Endothelial cell (in vitro differentiated cells): ENCODE measurements at places on chromosomes 7 and 10.

DNA sequence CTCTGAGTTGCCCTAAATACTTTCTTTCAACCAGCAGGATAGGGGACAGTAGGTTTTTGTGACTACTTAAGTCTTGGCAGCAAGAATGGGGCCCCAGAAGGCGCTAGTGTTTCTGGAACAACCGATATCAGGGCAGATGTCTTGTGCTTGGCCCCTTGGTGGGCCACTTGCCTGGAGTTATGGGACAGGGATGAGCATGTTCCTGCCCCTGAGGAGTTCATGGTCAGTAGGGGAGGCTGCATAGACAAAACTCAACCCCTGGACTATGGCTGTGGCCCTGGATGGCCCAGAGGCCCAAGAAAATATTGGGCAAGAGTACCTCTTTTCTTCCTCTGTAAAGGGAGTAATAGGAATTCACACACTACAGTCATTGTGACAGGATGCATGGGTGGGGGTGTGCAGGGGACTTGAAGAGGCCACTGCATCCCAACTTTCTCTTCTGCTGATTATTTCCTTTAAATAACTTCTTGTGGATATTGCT, 57.7 kb upstream of the IGFBP3 start:
- peaks cover 2% of the 10 kb centered on the region for H3K27me3 ChIP-seq
- peak overlapping the region; percentile 43 for H3K27ac ChIP-seq
- no peak overlapping the region for H3K4me3 ChIP-seq
- DNase-seq = no peak

DNA sequence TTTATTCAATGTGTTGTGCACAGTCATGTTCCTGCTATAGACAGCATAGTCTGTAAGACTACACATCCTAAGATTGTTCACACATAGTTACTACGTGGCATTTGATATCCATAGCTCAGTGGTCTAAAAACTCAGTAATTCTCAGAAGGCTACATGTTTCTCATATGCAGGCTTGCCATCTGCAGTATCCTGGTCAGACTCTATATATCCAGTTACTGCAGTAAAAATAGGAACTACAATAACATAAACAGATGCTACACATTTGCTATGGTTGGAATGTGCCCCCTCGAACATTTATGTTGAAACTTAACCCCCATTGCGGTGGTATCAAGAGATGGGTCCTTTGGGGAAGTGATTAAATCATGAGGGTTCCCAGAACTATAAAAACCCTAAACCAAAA, 1377.8 kb upstream of the LRRTM3 start:
- DNase-seq = no peak
- H3K4me3 ChIP-seq = no peak overlapping the region
- H3K36me3 ChIP-seq = no peaks in the 10 kb centered on the region
- peaks cover 1% of the 10 kb centered on the region for H3K27me3 ChIP-seq

DNA sequence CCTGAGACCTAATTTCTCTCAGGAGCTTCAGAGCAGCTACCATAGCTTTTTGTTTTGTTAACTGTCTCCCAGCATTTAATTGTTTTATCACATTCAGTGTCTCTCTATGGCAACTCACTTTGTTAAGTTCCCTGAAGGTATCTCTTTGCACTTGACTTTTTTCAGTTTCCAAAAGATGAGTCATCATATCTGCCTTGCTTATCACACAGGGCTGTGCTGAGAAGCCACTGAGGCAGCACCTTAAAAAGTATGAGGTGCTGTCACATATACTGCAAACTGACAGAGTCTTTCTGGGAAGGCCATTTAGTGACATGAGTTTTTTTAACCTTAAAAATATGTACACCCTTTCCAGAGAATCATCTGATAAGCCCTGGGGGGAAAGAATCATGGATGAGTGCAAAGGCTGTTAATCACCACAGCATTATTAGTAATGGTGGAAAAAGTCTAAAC, 56.8 kb downstream of the PPP1R3C start:
- H3K27me3 ChIP-seq = peaks cover 1% of the 10 kb centered on the region
- no peak overlapping the region for H3K4me3 ChIP-seq
- no peak for DNase-seq
- H3K27ac ChIP-seq = no peak overlapping the region

GRCh38 chr10:58348571-58349033, 13.8 kb downstream of the UBE2D1 start:
- peaks cover 8% of the 10 kb centered on the region for H3K4me1 ChIP-seq
- DNase-seq = no peak
- no peak overlapping the region for H3K4me3 ChIP-seq
- no peaks in the 10 kb centered on the region for H3K36me3 ChIP-seq
- H3K27ac ChIP-seq = peak overlapping the region; percentile 16
- peaks cover 2% of the 10 kb centered on the region for H3K27me3 ChIP-seq

DNA sequence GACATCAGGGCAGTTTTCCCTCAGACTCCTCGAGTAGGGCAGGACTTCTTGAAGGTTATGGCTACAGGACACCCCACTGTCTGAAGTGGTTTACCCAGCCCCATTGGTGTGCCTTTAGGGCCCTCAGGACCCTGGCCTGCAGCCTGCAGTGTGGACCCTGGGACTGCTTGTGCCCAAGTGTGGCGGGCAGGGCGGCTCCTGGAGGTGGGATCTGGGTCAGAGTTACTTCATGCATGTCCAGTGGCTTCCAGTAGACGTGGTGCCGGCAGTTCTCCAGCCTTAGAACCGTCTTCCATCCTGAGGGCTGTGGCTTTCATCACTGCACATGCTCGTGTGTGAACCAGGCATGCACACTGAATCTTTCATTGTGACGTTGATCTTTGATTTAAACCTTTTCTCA, 16.7 kb downstream of the EIF3B start:
- H3K27me3 ChIP-seq = peaks cover under 1% of the 10 kb centered on the region
- no peak for DNase-seq
- no peaks in the 10 kb centered on the region for H3K4me1 ChIP-seq

- peak overlapping the region; percentile 24 for H3K27ac ChIP-seq
- H3K27me3 ChIP-seq = peaks cover 7% of the 10 kb centered on the region
- peaks cover 34% of the 10 kb centered on the region for H3K36me3 ChIP-seq
- no peak for DNase-seq
- peaks cover 2% of the 10 kb centered on the region for H3K4me1 ChIP-seq
- H3K4me3 ChIP-seq = no peak overlapping the region
These were observed 14.8 kb downstream of the ZSCAN25 start for GRCh38 chr7:99631295-99632109.

- peaks cover 4% of the 10 kb centered on the region for H3K36me3 ChIP-seq
- no peak overlapping the region for H3K27ac ChIP-seq
- H3K4me1 ChIP-seq = peaks cover 3% of the 10 kb centered on the region
- H3K4me3 ChIP-seq = no peak overlapping the region
- no peak for DNase-seq
These were observed 21.2 kb downstream of the PRSS37 start for GRCh38 chr7:141820067-141820466.

- H3K4me3 ChIP-seq = no peak overlapping the region
- no peak overlapping the region for H3K27ac ChIP-seq
- no peaks in the 10 kb centered on the region for H3K4me1 ChIP-seq
- no peaks in the 10 kb centered on the region for H3K27me3 ChIP-seq
These were observed 253.3 kb downstream of the IPMK start for GRCh38 chr10:58014436-58014835.

DNA sequence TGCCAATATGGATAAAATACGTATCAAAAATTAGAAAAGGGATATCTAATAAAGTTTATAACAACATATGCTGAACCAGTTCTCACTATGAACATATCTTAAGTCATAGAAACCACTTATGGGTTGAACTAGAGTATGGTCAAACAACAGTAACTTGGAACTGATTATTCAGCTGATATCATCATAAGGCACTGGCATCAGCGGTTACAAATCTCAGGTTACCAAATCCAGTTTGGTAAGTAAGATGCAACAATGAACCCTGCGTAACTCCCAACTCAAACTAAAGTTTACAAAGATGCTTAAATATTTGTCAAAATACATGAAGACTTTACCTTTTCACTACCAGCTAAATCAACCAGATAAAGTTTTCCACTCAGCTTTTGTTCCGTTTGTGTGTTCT, 19.3 kb downstream of the KIF5B start:
- peaks cover 3% of the 10 kb centered on the region for H3K4me1 ChIP-seq
- peaks cover 2% of the 10 kb centered on the region for H3K27me3 ChIP-seq
- no peak overlapping the region for H3K27ac ChIP-seq
- no peak for DNase-seq
- H3K4me3 ChIP-seq = no peak overlapping the region
